ENCODE measurements at places on chromosomes 2 and 18. TPM values are rescaled to one million over a fixed set of nuclear protein-coding genes. Genes with fewer than 3 reads are reported as not detected.

RFTN2 gene
- 8.4 TPM for total RNA-seq

PER2 gene
- total RNA-seq: 11.8 TPM

DNA sequence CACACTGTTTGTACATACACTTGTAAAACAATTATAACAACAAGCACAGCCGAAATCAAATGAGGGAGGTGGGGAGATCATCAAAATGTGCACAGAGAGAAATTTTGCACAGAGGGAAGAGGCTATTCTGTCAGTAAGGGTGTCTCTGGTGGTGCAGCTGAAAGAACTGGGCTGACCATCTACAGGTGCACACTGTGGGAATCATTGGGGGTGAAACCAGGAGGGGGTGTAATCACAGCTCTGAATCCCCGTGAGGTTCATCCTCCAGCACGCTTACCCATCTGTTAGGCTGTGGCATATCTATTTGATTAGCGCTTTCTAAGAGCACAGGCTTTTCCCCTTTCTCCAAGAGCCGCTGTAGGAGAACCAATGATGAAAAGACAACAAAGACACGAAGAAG, 389.9 kb upstream of the CDH20 start:
- H3K4me3 ChIP-seq: no peak overlapping the region
- H3K27ac ChIP-seq: no peak overlapping the region
- H3K4me1 ChIP-seq: no peaks in the 10 kb centered on the region
- H3K27me3 ChIP-seq: no peaks in the 10 kb centered on the region
- no peaks in the 10 kb centered on the region for H3K36me3 ChIP-seq

GRCh38 chr18:22983175-22983574, 50.0 kb downstream of the RBBP8 start:
- no peak overlapping the region for H3K4me3 ChIP-seq
- no peaks in the 10 kb centered on the region for H3K4me1 ChIP-seq
- no peak for DNase-seq

AQP12B gene
- total RNA-seq: not detected

PLEKHM3 gene
- 29.1 TPM for total RNA-seq

MARCO gene
- total RNA-seq: 18.7 TPM

GRCh38 chr18:59182673-59183072, 37.3 kb upstream of the GRP start:
- no peaks in the 10 kb centered on the region for H3K4me1 ChIP-seq
- H3K27ac ChIP-seq: no peak overlapping the region
- DNase-seq: no peak
- H3K4me3 ChIP-seq: no peak overlapping the region
- no peaks in the 10 kb centered on the region for H3K27me3 ChIP-seq
- no peaks in the 10 kb centered on the region for H3K36me3 ChIP-seq

DNA sequence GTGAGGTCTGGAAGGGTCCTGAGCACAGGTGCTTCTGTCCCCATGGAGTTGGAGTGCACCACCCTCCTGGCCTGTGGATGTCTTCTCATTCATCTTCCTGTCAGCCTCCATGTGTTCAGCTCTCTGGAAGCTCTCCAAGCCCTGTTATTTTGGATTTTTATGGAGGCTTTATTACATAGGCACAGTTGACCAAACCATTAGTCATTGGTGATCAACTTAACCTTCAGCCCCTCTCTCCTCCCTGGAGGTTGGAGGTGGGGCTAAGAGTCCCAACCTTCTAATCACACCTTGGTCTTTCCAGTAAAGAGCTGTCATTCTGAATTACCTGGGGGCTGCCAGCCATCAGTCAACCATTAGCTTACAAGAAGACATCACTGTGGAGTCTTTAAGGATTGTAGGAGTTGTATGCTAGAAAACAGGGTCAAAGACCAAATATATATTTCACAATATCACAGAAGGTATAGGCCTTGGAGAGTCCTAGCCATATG, 7.5 kb upstream of the MCFD2 start:
- no peak for DNase-seq
- H3K27ac ChIP-seq: no peak overlapping the region

GRCh38 chr2:71767663-71768062, 314.3 kb downstream of the DYSF start:
- H3K36me3 ChIP-seq: no peaks in the 10 kb centered on the region
- H3K27me3 ChIP-seq: no peaks in the 10 kb centered on the region
- H3K4me3 ChIP-seq: no peak overlapping the region
- H3K27ac ChIP-seq: no peak overlapping the region

POLR1A gene
- 17.9 TPM for total RNA-seq

HOXD13 gene
- total RNA-seq: 34.7 TPM

SPATA3 gene
- not detected for total RNA-seq

GRB14 gene
- total RNA-seq: 14.0 TPM

CRYBA2 gene
- total RNA-seq: not detected

- H3K4me3 ChIP-seq: no peak overlapping the region
- H3K4me1 ChIP-seq: no peaks in the 10 kb centered on the region
- no peaks in the 10 kb centered on the region for H3K36me3 ChIP-seq
- no peaks in the 10 kb centered on the region for H3K27me3 ChIP-seq
- peak overlapping the region; percentile 22 for H3K27ac ChIP-seq
- DNase-seq: no peak
Measured at GRCh38 chr18:614193-614592, 17.4 kb downstream of the CLUL1 start.

DNA sequence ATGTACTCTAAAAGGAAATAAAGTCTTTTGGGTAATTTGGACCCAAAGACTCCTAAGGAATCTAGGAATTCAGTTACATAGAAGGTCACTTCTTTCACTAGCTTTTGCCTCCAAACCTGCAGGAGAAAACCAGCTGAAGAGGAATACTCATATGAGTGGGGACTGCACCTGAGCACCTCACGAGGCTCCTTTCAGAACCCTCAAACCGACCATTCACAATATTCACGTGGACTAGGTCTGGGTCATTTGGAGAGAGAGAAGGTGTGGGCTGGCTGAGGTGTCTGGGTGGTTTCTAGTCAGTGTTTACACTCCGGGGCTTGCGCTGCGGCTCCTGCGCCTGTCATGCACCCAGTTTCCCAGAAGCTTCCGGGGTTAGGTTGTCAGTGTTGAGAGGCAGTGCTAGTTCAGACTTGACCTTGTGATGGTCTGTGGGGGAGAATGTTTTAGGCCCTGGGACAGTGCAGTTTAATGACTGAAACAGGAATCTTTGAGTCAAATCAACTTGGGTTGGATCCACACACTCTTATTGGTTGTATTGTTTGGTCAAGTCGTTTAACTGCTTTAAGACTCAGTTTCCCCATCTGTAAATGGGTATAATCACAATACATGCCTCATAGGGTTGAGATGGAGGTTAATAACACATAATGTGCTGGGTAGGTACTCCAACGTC, 78.4 kb downstream of the LIMS1 start:
- no peaks in the 10 kb centered on the region for H3K36me3 ChIP-seq
- H3K4me3 ChIP-seq: no peak overlapping the region
- no peaks in the 10 kb centered on the region for H3K27me3 ChIP-seq
- H3K4me1 ChIP-seq: no peaks in the 10 kb centered on the region
- H3K27ac ChIP-seq: peak overlapping the region; percentile 47
- DNase-seq: no peak

- no peak overlapping the region for H3K4me3 ChIP-seq
- H3K27me3 ChIP-seq: no peaks in the 10 kb centered on the region
- H3K4me1 ChIP-seq: peaks cover 22% of the 10 kb centered on the region
- H3K36me3 ChIP-seq: no peaks in the 10 kb centered on the region
- DNase-seq: peak; percentile 87
Measured at GRCh38 chr18:48866028-48866733, 84.6 kb downstream of the SMAD7 start.

CNRIP1 gene
- total RNA-seq: 33.1 TPM

DNA sequence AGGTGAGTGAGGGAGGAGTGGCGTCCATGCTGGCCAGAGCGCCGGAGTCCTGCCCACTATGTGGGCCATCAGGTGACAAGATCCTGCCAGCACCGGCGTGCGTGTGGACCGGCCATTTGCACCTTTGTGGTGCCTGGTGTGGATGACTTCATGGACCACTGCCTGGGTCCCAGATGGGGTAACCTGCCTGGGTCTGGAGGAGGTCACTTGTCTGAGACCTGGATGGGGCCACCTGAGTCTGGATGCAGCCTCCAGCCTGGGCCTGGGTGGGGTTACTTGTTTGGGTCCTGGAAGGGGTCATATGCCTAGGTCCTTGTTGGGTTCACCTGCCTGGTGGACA, 299.6 kb downstream of the NDUFA10 start:
- no peaks in the 10 kb centered on the region for H3K36me3 ChIP-seq
- no peak overlapping the region for H3K27ac ChIP-seq
- DNase-seq: no peak
- no peak overlapping the region for H3K4me3 ChIP-seq

DNA sequence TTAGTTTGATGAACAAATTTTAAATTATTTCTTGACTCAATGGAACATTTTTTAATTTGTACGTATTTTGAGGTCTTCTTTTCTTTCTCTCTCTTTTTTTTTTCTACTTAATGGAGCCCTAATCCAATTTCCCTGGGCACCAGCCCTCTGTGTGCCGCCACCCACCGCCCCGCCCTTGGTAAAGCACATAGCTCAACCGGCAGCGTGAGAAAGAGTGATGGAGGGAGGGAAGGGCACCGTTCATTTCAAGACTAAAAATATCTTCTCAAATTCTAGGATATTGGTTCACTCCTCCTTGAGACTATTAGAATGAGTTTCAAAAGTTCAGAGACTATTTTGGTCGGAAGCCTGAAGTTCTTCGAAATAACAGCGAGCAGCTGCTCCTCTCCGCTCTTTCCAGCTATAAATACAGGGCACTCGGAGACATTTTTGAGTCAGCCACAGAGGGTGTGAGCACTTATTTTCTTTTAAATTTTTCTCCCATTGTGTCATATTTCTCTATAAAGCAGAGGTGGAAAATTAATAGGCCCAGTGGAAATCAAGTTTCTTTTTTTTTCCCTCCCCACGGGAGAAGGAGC, 731.7 kb upstream of the ID2 start:
- no peaks in the 10 kb centered on the region for H3K4me1 ChIP-seq
- no peak overlapping the region for H3K27ac ChIP-seq

GRCh38 chr2:69741575-69742321, at the start of gene ANXA4:
ANXA4 (plus strand) TSS chr2:69742134; CDS start chr2:69781566, 39,432 bp downstream.
- no peaks in the 10 kb centered on the region for H3K36me3 ChIP-seq
- H3K4me3 ChIP-seq: peak within 1 kb of the TSS; percentile 98
- H3K27me3 ChIP-seq: no peaks in the 10 kb centered on the region
- no peaks in the 10 kb centered on the region for H3K4me1 ChIP-seq
- peak within 1 kb of the TSS; percentile 89 for H3K27ac ChIP-seq

DYTN gene
- not detected for total RNA-seq

DNA sequence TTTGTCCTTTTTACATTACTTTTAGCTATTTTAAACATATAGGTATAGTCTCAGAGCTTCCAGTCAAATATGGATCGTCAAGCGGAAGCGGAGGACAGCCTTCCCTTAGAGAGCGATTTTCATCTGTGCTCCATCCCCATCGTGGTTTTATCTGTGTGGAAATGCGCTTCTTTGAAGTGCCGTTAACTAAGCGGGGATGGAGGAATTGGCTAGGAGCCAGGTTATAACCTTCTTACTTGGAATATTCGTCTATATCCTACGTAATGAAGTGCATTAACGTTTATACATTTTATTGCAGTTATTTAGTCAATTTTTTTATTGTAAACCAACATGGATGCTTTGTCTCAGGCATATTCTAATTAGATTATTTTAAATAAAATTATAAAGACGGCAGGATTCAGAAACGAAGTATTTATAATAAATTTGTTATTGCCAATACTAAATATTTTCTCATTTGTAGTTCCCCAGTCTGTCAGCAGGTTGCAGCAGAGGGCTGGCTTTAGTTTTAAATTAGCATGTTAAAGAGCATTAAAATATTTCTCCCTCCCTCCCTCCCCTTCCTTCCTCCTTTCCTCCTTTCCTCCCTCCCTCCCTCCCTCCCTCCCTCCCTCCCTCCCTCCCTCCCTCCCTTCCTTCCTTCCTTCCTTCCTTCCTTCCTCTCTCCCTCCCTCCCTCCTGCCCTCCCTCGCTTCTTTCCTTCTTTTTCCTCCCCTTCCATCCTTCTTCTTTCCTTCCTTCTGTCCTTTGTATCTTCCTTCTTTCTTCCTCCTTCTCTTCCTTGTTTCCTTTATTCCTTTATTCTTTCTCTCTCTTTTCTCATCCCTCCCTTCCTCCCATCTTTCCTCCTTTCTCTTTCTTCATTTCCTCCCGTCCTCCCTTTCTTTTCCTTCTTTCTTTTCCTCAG, 80.6 kb upstream of the DOCK10 start:
- no peak overlapping the region for H3K27ac ChIP-seq
- H3K36me3 ChIP-seq: no peaks in the 10 kb centered on the region
- no peak for DNase-seq
- H3K4me1 ChIP-seq: no peaks in the 10 kb centered on the region
- H3K4me3 ChIP-seq: no peak overlapping the region
- no peaks in the 10 kb centered on the region for H3K27me3 ChIP-seq

SIX3 gene
- total RNA-seq: not detected

HS6ST1 gene
- 17.1 TPM for total RNA-seq

GRCh38 chr2:28080911-28081310, 190.4 kb downstream of the BABAM2 start:
- no peak overlapping the region for H3K4me3 ChIP-seq
- DNase-seq: peak; percentile 74
- no peaks in the 10 kb centered on the region for H3K36me3 ChIP-seq
- peaks cover 22% of the 10 kb centered on the region for H3K4me1 ChIP-seq
- H3K27ac ChIP-seq: peak overlapping the region; percentile 75
- no peaks in the 10 kb centered on the region for H3K27me3 ChIP-seq

PFN4 gene
- total RNA-seq: 1.9 TPM

DNA sequence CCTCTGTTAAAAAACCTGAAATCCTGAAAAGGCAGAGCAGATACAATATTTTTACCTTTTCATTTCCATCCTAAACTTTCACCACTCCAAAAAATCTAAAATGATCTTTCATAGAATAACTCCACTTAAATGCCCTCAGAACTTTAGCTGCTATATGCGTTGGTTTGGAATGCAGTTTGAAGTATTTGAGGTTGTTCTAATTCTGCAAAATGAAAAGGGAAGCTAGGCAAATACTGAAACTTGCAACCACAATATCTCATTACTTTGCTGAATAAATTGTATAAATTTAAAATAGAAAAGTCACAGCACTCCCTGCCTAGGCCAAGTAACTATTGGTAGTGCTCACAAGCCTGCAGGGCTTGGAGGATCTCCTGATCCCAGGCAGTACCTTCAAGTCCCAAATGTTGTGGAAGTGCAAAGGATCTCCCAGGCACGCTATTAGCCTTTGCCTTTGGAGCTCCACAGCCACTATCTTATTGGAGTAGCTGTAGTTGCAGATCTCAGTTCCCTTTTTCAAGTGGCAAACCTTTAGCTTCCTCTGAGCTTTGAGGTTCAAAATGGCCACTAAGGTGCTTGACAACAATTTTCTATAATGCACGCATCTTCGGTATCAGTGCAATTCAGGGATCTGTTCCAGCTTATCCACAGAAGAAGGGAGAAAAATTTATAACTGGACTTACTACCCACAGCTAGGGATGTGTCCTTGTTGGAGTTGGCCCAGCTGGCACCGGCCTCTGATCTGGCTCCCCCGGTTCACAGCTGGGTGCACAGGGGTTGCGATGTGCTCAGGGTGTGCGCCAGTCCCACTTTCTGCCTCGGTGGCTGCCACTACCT, 43.4 kb upstream of the ANKRD62 start:
- no peak for DNase-seq
- no peaks in the 10 kb centered on the region for H3K4me1 ChIP-seq
- H3K4me3 ChIP-seq: no peak overlapping the region
- no peaks in the 10 kb centered on the region for H3K27me3 ChIP-seq

GRCh38 chr2:132439703-132440398, 23.2 kb downstream of the GPR39 start:
- H3K4me1 ChIP-seq: no peaks in the 10 kb centered on the region
- no peak overlapping the region for H3K4me3 ChIP-seq
- no peak for DNase-seq
- no peak overlapping the region for H3K27ac ChIP-seq
- no peaks in the 10 kb centered on the region for H3K36me3 ChIP-seq
